ENCODE measurements at places on chromosomes 6 and 20.

GRCh38 chr6:156658186-156658965, 118.8 kb upstream of the ARID1B start:
- no peak for DNase-seq

- no peak for DNase-seq
Measured at GRCh38 chr6:128131566-128131965, 230.7 kb upstream of the THEMIS start.

- no peak for DNase-seq
Measured at GRCh38 chr6:157244175-157244574, 79.1 kb downstream of the TMEM242 start.

DNA sequence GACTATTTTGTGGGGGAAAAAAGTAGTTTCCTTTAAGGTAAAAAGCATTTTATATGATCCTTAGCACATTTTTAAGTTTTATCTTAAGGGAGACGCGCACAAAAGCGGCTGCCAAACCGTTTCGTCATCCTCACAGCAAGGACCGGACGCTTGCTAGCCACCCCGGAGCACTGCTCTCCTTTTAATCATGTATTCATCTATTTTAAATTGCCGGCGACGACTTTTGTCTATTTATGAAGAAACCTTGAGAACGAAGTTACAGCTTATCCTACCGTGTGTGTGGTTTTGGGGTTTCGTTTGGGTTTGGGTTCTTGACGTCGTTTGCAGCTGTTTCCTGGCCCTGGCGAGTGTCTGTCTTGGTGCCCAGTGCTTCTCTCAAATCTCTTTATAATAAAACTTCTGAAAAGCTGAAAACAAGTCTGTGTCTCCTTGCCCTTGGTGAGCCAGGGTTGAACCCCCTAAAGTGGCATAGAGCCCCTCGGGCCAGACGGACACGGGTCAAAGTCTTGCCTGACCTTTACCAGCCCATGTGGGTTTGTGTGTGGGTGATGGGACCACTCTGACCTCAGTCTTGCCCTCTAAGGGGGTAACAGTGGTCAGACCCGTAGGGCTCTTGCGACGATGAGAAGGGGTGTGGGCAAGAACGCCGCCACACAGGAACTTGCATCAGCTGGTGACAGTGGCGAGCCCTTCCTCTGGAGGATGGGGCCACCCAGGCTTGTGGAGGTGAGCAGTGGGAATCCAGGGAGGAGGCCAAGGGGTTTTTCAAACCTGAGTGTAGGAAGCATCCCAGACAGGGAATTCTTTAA, 117.6 kb downstream of the JPH2 start:
- no peak for DNase-seq

DNA sequence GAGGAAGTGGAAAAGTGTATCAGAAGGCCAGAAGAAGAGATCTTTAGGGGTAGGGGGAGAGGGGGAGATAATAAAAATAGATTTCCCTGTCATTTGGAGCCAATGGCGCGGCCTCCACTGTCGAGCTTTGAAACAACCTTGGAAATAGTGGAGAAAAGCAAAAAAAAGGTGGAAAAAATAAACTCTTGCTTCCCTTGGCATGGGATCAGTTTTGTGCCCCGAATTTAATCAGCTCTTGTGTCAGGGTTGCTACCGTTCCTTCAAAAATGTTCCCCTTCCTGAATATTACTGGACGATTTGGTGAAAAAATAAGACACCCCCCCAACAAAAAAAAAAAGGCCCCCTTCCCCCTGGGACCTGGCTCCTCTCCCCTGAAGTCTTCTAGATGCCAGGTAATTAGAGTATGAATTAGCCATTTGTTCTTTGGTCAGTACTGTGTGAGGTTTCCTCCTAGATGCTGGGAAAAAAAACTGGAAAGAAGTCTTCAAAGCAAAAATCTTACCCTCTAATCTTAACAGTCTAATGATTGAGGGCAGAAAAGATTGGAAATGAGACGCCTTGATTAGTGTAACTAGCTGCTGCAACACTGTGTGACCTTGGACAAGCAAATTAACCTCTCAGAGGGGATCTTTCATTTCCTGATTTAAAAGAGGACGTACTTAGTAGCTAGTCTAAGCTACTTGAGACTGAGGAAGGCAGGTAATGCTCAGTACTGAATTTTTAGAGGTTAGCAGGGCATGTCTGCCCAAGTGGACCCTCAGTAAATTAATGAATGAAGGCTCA, 872 bp upstream of the RBM39 start:
- DNase-seq: peak; percentile 29

- DNase-seq: no peak
Measured at GRCh38 chr6:142682985-142683384, 262.0 kb downstream of the HIVEP2 start.

DNA sequence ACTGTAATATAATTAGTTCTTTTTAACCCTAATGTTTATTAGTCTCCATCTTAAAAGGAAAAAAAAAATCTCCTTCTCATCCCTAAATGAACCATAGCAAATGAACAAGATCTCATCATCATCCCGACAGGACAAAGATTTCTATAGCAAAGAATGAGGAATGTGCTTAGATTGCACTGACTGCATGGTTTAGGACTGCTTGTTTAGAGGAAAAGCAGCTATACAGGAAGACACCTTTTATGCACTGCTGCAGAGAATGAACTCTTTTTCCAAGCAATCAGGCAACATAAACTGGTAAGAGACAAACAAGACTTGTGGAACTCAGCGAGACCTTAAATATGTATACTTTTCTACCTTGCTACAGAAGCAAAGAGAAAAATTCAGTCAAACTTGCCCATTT, 26.8 kb downstream of the CSNK2A1 start:
- DNase-seq: no peak

DNA sequence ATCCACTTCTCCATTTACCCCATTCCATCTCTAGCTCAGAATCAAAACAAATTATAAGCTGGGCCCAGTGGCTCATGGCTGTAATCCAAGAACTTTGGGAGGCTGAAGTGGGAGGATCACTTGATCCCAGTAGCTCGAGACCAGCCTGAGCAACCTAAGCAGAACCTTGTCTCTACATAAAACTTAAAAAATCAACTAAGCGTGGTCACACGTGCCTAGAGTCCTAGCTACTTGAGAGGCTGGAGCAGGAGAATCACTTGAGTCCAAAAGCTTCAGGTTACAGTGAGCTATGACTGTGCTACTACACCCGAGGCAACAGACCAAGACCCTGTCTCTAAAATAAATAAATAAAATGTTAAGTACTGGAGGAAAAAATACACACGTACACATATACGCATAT, 74.7 kb upstream of the RUNX2 start:
- DNase-seq: no peak

DNA sequence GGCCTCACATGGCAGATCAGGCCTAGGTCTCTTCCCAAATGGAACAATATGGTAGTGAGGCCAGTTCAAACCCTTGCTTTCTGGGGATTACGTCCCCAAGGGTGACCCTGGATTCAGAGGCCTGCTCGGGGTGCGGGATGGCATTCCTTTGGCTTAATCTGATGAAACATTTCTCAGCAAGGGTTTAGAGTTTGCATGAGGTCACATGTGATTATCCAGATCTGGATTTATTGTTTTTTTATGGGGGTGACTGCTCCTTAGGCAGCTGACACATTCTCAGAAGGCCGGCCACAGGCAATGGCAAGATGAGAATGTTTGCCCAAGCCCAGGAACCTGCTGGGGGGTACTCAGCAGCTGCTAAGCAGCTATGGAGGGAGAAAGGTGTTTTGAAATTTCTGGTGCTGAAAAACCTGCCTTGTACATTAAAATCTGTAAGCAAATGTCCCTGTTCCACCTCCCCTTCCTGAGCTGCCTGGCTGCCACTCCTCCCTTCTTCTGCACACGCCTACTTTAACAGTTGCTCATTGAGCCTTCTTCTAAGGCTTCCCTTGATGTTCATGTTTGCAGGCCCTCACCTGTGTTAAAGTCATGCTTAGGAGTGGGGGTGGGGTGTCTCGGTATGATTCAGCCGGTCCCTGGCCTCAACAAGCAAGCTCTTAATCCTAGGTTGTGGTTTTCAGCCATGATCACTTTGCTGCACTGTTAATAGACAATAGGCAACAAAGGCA, 37.9 kb upstream of the FUCA2 start:
- no peak for DNase-seq

GRCh38 chr6:14946753-14947152, 299.1 kb upstream of the JARID2 start:
- DNase-seq: no peak

DNA sequence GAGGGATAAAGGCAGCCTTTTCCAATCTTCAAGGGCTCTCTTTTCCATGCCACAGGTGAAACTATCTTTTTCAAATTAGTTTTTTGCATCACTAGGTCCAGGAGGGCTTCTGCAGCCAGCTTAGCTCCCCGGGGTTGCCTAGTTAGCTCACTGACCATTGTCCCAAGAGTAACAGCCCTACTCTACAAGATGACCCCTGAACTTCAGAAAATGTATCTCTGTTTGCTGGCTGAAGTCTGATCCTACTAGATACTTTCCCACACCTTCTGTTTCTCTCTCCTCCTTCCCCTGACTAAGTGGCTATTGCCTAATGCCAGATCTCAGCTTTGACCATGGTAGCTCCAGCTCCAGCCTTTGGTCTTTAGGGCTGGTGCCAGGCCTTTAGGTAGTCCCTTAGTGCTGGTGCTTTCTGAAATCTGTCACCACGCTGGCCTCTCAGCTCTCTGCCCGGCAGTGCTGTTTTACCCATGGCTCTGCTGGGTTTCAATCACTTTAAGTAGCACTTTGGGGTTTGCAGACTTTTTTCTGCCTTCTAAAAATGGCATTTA, 255.1 kb downstream of the RNGTT start:
- DNase-seq: no peak

- DNase-seq: no peak
Measured at GRCh38 chr6:5280920-5281319, 19.6 kb downstream of the FARS2 start.

DNA sequence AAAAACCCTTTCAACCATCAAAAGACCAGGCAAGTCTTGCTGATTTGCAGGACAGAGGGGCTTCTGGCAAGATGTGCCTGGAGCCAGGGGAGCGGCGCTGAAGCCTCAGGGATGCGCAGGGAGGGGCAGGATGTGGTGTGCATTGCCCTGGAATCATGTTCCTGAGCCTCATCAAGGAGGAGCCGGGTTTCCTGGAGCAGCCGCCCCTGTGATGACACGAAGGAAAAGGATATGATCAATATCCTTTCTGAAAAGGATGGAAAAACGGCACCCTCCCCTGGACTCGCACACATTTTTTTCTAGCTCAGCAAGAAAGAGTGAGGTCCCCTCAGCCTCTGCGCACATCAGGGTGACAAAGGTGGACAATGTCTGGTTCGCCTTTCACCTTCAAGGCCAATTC, 173.1 kb upstream of the SSTR4 start:
- DNase-seq: no peak

GRCh38 chr20:34435589-34435988, 72.5 kb downstream of the ITCH start:
- no peak for DNase-seq

GRCh38 chr20:19729672-19730071, 28.4 kb upstream of the RIN2 start:
- no peak for DNase-seq

DNA sequence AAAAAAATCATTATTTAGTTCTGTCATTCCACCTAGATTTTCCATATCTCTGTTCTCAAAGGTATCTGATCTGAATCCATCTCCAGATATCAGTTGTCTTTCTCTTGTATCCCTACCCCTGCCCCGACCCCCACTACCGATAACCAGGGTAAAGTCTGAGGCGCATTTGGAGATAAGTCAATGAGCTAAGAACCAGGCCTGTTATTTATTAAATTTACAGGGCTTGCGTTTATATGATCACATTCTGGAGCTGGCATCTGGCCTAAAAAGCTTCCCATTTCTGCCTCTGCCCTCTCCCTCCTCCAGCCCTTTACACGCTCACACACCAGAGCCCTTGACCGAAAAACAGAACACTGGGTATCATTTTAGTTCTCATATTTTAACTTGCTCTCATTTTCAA, 144.7 kb downstream of the ALDH8A1 start:
- DNase-seq: no peak

DNA sequence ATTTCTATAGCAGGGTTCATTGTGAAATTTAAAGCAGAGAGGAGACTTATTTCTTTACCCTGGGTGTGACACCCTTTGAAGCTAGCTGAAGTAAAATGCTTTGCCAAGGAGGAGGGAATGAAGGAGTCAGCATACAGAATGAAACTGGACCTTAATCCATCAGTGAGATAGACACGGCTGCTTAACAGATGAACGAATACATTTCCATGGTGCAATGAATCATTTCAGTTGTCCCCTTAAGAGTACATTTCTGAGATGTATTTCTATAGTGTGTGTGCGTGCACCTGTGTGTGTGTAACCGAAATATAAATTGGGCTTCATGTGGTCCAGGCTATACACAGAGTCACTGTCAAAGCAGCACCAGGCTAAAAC, 73.8 kb upstream of the CD93 start:
- no peak for DNase-seq

- no peak for DNase-seq
Measured at GRCh38 chr20:39213476-39214145, 251.5 kb downstream of the DHX35 start.

- no peak for DNase-seq
Measured at GRCh38 chr6:22727710-22728109, 158.3 kb downstream of the HDGFL1 start.

DNA sequence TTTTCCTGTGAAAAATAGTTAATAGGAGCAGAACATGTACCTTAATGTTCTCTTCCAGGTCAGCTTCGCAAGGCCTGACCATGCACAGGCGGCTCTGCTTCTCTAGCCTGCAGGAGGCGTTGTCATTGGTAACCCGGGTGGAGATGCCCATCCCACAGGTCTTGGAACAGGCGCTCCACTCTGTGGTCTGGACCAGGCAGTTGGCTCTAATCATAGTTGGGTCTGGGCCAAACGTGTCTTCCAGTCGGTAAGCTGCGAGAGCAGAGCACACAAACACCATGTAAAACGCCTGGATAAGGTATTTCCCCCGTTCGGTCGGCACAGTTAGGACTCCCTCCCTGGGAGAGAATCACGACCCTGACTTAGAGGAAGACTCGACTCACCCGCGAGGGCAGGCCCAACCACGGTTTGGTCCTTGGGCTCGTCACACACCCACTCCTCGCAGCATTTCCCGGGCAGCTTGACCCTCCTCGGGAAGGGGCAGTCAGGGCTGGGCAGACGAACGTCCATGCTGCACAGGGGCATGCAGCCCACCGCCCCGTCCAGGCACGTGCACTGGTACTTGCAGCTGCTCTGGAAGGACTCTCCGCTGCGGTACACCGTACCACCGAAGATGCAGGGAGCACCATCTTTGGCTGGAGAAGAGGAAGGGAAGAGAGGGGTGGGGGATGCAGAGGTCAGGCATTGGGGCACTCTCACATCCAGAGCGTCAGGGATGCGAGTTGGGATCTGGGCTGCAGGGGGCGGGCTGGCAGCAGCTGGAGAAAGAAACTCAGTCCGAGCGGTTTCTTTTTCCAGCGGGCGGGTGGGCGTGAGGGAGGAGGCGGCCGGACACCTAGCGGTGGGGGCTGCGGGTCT, 1.0 kb downstream of the CCN2 start:
- peak; percentile 81 for DNase-seq

GRCh38 chr6:41938590-41939175, 2.9 kb downstream of the CCND3 start:
- no peak for DNase-seq

DNA sequence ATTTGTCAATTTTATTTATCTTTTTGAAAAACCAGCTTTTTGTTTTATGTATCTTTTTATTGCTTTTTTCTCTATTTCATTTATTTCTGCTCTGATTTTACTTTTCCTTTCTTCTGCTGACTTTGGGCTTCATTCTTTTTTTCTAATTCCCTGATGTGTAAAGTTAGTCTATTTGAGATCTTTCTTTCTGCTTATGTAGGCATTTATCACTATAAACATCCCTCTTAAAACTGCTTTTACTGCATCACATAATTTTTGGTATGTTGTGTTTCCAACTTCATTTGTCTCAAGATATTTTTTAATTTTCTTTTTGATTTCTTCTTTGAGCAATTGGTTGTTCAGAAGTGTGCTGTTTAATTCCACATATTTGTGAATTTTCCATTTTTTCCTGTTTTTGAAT, 174.8 kb downstream of the SLC24A3 start:
- DNase-seq: no peak
